ENCODE measurements at places on chromosomes 6 and 20.
A peak's percentile ranks its signal among the peaks of the same experiment; 100 is the strongest.

DNA sequence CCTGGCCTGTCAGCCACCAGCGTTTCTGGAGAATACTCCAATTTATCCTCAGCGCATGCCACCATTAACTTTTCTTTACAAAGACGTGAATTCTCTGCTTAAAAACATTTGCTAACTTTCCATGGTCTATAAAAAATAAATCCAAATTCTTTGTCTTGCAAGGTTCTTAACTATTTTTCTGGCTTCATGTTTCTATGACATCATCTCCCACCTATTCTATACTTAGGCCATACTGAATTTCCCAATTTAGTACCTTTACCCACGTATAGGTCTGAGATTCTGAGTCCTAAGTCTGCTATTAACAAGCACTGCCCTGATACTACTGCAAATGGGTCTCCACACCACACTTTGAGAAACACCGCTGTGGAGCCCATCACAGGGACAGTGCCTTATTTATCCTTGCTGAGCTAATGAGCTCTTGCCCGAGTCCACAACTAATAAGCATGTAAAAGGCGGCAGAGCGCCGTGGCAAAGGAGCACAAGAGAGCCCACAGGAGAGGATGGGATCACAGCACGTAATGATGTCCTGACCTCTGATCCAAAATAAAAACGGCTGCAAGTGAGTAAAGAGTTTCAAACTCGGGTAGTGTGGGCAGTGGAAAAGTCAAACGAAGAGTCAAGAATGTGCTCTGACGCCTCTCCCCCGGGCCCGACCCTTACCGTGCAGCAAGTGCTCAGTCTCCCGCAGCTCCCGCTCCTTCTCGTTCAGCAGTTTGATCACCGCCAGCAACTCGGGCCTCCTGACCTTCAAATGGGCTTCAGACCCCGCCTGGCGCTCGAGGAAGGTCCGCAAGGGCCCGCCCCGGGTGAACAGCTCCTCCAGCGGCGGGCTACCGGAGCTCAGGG, 519 bp downstream of the MTRF1L start:
- DNase-seq: peak; percentile 49

- no peak for DNase-seq
Measured at GRCh38 chr6:115675443-115675842, 385.2 kb downstream of the FRK start.

- no peak for DNase-seq
Measured at GRCh38 chr6:4670824-4671409, 105.3 kb upstream of the CDYL start.

GRCh38 chr6:13859871-13860555, 45.7 kb upstream of the MCUR1 start:
- DNase-seq: no peak

DNA sequence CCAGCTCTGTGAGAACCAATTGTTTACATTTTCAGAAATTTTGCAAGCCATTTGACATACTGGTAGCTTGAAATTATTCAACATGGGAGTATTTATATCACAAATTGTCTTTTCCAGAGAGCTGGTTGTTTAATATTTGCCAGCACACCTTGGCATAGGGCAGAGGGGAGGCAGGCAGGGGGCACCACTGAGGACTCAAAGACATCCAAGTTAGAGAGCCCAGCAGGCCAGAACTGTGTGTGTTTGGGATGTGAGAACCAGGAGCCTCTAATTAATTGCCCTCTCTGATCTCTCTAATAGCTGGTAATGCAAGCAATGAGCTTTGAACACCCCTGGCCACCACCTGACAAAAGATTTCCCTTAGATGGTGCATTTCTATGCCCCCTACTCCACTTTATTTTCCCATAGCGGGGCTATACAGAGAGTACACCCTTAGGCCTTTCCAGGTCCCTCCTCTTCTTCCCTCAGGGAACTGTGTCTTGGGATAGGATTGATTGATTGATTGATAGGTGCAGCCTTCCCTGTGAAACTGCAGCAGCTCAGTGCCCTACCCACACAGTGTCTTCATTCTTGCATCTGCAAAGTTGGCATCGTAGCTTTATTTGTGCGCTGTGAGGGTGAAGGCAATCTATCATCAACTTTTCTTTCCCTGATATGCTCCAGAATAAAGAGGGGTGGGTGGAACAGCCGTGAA, 29.2 kb downstream of the MOCS1 start:
- DNase-seq: no peak

- no peak for DNase-seq
Measured at GRCh38 chr6:37396571-37397180, 36.3 kb upstream of the CMTR1 start.

DNA sequence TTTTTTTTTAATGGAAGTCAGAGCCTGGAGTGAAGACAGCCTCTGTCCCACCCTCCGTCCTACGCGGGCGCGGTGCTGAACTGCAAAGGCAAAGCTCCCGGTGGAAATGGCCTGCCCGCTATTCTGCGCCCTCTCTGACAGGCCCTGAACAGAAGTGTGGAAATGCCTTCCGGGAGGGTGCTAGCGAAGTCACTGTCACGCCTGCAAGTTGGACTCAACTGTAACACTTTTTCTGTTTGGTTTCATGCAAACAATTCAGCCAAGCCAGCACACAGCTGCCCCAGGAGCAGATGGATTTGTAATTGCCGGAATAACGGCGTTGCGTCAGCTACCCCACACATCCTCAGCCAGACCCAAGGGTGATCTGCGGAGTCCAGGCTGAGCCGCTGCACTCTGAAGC, 107.6 kb downstream of the PSMB1 start:
- DNase-seq: no peak

- no peak for DNase-seq
Measured at GRCh38 chr6:55664591-55665587, 85.9 kb upstream of the HMGCLL1 start.

DNA sequence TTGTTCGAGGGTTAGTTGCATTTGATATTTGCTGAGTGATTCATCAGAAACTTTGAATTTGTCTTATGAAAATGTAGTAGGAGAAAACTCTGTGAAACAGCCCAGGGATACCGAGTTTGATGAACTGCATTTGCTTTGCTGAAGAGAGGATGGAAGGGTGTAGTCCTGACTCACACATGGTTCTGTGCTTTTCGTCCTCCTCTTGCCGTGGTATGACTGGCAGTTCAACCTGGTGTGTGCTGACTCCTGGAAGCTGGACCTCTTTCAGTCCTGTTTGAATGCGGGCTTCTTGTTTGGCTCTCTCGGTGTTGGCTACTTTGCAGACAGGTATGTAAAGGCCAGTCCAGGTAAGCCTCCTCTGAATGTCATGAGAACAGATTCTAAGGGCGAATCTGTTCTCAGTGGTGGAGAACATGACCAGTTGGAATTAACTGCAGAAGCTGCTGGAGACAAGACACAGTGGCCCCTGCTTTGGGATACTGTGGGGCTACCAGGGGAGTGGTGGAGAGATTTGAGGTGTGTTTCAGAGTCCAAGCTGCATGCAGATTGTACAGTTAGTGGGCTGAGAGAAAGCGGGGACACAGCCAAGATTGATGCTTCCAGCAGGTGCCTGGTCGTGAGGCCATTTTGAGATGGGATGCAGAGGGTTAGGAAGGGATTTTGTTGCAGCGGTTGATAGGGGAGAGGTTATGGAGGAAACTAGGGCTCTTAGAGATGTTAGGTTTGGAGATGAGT, 8.4 kb downstream of the SLC22A1 start:
- DNase-seq: no peak

- DNase-seq: no peak
Measured at GRCh38 chr6:75550544-75551167, 51.0 kb upstream of the SENP6 start.

All from NAMALWA (cell line).